Fibroblast of pulmonary artery (primary cell): ENCODE measurements at places on chromosomes 16 and 17.

- no peak for DNase-seq
Measured at GRCh38 chr17:77208856-77209255, 68.1 kb downstream of the SEC14L1 start.

DNA sequence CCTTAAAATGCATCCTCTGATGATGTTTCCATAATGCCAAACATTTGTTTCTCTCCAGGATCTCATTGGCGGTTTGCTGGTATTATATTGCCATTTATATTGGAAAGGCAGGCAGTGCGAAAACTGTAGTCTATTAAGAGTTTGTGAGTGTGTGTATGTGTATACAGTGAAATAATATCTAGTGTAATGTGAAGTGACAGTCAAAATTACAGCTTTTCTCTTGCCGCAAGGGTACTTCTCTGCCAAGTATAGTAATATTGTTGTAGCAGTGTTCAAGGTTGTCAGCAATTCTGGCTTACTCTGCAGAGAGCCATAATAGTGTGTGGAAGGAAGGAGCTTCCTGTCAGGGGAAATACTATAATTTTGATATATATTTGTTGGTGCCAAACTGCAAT is 178.6 kb downstream of the WWOX start:
- DNase-seq = no peak

DNA sequence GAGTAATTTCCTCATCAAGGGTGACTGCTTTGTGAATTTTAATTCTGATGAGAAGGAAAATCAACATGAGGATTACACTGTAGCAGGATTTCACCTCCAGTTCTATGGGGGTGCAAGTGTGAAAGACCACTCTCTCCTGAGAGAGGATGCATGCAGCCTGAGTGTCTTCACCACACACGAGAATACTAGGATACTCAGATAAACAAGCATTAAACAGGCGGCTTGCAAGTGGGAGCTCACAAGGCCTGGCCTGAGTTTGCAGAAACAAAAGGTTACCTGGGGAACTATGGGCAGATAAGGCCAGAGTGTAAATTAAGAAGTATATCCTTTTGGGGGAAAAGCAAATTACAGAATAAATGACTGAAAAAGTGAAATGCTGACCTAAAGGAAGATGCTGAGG is 46.6 kb downstream of the MYH10 start:
- no peak for DNase-seq

DNA sequence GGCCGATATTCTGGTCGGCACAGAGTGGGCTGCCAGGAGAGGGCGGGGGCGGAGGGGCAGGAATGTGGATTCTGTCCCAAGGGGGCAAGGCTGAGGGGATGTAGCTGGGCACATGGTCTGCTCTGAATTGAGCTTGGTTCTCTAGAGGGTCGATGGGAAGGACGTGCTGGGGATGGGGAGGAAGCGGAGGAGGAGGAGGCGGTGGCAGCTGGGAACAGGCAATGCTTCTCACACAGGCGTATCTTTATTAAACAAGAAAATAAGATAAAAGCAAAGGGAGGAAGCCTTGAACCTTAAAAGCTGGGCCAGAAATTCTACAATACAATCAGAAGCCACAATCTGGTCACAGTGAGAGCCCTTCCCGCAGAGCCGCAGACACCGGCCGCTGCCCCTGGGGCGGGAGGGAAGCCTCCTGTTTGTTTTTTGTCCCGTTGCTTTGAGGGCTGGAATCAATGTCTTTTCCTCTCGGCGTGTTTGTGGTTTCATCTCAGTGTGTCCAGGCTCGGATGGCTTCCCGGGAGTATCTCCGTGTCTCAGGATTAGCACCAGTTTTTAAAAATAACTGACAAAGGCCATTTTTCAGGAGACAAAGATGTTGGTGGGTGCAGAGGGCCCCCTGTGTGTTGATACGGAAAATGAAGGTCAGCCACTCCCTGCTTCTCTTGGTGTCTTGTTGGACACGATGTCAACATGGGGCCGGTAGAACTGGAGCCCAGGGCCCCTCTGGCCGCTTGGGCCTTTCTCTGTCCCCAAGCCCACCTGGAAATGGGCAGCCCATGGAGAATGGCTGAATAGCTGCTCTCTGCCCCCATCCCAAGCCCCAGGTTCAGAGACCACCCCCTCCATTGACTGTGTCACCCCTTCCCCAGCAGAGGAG is 12.3 kb upstream of the SLC7A5 start:
- no peak for DNase-seq

DNA sequence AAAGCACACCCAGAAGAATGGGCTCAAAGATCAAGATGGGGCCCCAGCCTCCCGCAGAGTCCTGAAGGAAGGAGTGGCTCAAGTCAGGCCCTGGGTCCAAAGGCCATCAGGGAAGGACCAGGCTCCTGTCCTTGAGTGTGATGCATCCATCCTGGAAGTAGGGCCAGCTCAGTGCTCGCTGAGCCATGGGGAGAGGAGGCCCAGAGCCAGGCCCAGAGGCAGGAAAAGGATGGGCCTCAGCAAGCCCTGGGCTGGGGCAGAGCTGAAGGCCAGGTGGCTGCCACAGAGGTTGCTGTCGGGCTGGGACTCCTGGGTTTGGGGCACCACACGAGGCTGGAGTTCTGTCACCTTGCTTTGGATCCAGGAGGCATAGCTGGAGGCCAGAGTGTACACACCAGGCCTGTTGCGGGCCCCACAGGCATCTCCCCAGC is 3.7 kb downstream of the PRSS8 start:
- DNase-seq = no peak

- peak; percentile 75 for DNase-seq
Measured at GRCh38 chr17:34173241-34173640, 81.8 kb upstream of the CCL2 start.

GRCh38 chr16:70800781-70801480 is at the start of gene VAC14:
VAC14 (minus strand) TSS chr16:70801158; CDS start chr16:70800900, 258 bp downstream.
- peak; percentile 86 for DNase-seq

GRCh38 chr17:59074494-59074893 is 32.2 kb downstream of the TRIM37 start:
- peak; percentile 82 for DNase-seq

DNA sequence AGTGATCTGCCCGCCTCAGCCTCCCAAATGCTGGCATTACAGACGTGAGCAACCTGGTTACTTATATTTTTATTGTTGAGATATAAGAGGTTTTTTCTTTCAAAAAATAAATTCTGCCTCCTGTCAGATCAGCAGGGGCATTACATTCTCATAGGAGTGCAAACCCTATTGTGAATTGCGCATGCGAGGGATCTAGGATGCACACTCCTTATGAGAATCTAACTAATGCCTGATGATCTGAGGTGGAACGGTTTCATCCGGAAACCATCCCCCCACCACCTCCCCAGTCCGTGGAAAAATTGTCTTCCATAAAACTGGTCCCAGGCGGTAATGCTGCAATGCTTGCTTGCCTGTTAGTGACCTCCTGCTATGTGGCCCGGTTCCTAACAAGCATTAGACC is 7.5 kb upstream of the CNEP1R1 start:
- no peak for DNase-seq

DNA sequence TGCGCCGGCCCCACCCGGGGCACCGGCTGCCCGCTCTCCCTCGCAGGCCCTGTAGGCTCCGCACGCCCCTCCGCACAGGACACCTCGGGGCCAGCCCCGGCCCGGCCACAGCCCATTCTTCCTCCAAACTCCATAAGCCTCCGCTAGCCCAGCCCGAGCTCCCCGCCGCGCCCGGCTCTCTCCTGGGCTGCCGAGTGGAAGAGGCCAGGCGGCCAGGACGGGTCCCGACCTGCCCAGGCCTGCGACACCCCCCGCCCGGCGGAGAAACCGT is 397 bp downstream of the NCOR1 start:
- DNase-seq = peak; percentile 24

- DNase-seq = peak; percentile 27
Measured at GRCh38 chr17:78781104-78781892, 775 bp downstream of the CYTH1 start.

DNA sequence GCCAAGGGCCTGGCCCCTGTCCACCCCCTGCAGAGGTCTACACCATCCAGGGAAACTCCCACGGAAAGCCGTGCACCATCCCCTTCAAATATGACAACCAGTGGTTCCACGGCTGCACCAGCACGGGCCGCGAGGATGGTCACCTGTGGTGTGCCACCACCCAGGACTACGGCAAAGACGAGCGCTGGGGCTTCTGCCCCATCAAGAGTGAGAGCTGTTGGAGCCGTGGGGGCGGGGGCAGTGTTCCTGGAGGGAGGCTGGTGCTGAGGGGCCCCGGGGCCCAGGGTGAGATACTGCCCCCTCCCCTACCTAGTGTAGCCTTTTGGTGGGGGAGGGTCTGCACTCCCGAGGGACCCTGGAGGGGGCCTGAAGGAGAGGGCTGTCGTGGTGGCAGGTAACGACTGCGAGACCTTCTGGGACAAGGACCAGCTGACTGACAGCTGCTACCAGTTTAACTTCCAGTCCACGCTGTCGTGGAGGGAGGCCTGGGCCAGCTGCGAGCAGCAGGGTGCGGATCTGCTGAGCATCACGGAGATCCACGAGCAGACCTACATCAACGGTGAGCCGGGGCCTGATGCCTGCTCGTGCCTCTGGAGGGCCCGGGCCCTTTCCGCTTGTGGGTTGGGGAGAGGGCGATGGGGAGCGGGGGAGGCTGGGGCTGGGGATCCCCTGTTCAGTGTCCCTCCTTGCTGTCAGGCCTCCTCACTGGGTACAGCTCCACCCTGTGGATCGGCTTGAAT is 38.8 kb downstream of the MRC2 start:
- no peak for DNase-seq

GRCh38 chr17:56913353-56913866 is 439 bp downstream of the TRIM25 start:
- peak; percentile 10 for DNase-seq

DNA sequence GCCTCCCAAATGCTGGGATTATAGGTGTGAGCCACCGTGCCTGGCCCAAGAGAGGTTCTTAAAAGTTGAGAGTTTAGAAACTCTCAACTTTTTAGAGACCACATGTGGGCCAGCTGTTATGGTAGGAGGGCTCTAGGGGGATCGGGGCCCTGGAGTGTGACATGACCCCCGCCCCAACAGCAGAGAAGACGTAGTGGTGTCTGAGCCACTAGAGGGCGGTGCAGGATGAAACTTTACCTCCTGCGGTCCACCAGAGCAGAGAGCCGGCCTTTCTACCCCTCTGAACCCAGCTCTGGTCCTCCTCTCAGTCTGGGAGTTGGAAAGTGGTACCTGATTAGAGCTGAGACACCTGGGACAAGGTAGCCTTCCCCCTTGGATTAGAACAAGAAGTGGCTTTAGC is 7.4 kb downstream of the CDK5RAP3 start:
- DNase-seq = peak; percentile 74

DNA sequence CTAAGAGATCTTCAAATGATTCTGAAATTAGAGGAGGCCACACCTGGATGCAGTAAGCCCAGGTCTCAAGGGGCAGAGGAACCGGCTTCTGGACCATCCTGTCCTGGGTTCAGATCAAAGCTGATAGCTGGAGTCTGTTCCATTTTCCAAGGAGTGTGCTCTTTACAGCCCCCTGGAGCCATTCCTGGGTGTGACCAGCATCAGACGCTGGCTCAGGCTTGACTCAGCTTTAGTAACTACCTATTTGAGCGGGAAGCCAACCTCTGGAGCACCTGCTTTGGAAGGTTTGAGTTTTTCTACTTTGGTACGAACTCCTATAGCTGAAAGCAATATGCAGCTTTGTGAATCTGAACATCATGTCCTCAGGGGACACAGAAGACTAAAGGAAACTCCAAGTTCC is 12.9 kb upstream of the BBS2 start:
- no peak for DNase-seq

DNA sequence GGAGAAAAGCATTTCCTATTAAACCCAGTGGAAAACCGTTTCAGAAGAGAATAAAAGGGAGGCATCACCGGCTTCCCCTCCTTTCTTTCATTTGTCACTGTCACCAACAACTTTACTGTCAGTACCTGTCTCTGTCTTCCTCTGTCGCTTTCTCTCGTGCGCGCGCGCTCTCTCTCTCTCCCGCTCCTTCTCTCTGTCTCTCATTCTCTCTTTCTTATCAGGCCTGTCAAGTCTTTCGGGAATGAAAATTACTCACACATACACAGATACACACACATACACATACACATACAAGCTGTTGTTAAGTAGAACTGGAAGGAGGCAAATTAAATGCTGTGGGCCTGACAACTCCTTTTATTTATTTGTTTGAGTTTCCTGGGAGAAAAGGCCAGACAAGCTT is 17.6 kb downstream of the MYOCD start:
- no peak for DNase-seq

GRCh38 chr16:81505011-81505661 is 60.5 kb downstream of the CMIP start:
- DNase-seq = no peak

GRCh38 chr17:67067571-67068482 is 23.5 kb downstream of the CACNG1 start:
- no peak for DNase-seq

- DNase-seq = no peak
Measured at GRCh38 chr17:43983515-43984411, 20.7 kb upstream of the NAGS start.

- DNase-seq = peak; percentile 19
Measured at GRCh38 chr16:87809150-87809902, 43.5 kb upstream of the KLHDC4 start.
